ENCODE measurements at places on chromosomes 13 and 19.

DNA sequence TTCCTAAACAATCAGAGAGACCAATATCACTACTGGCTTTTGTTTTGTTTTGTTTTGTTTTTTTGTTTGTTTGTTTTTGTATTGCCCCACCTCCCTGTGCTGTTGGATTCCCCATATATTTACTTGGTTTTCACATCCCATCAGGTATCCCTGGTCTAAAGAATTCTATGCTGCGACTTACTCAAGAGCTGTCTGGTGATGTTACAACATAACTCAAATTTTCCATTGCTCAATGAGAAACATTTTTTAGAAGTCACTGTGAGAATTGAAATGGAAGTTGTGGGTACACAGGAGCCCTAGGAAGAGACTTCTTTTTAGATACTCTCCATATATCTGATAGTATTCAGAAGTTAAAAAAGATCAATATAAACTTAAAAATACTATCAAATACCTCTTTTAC is 181.4 kb downstream of the KLF5 start:
- no peak for DNase-seq

GRCh38 chr13:99811067-99811700 is 160.4 kb downstream of the ZIC5 start:
- no peak for DNase-seq

- no peak for DNase-seq
Observed at GRCh38 chr13:57675526-57675925, 44.0 kb downstream of the PCDH17 start.

GRCh38 chr13:50731400-50731799 is 112.1 kb downstream of the DLEU7 start:
- peak; percentile 40 for DNase-seq

GRCh38 chr13:74061926-74062595 is 72.1 kb downstream of the KLF12 start:
- peak; percentile 29 for DNase-seq
